ENCODE measurements at places on chromosomes 2 and 18.

DNA sequence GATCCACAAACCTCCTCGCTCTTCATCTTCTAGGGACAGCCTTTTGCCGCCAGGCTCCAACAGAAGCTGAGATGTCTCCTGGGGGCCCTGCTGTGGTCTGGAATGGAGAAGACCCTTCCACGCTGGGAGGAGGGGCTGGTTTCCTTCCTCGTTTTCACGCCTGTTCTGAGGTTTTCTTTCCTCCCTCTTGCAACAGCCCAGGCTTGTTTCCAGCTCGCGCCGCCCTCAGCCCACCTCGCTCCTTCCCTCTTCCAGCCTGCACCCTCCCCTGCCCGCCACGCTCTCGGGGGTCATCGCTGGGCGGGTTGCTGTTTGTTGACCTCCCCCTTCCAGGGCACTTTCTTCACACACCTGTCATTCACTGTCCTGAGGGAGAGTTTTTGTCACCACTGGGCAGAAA lies 55.4 kb downstream of the VAPA start:
- DNase-seq: no peak

DNA sequence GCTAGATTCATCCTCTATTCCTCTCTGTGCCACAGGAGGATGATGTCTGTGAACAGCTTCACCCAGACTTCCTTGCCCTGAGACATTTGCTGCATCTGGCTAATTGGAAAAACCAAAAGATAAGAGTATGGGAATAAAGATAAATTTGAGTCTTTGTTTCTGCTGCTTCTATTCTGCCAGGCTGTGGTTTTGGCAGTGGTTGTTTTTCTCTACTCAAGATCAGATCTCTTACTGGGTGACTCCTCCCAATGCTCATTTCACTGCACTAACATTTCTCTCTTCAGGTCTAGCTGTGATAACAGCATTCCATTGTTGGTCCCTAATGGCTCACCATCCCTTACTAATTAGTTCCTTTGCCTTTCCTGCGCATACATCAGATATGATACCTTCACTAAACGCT lies 89.5 kb downstream of the CALCRL start:
- no peak for DNase-seq

GRCh38 chr2:148049284-148049683 lies 28.4 kb downstream of the MBD5 start:
- no peak for DNase-seq

DNA sequence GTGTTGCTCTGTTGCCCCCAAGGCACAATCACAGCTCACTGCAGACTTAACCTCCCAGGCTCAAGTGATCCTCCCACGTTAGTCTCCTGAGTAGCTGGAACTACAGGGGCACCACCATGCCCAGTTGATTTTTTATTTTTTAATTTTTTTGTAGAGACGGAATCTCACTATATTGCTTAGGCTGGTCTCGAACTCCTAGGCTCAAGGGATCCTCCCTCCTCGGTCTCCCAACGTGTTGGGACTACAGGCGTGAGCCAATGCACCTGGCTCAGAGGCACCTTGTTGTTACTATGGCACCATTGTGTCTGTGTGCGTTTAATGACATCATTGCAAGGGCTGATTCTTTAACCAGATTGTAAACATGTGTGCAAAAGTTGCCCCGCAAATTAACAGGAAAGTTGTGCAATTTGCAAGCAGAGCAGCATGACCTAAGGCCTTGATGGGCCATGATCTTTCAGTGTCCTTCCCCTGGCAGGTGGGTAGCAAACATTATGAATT lies 22.6 kb downstream of the TCF23 start:
- DNase-seq: no peak

GRCh38 chr2:206275312-206276055 lies 1.0 kb downstream of the ZDBF2 start:
- DNase-seq: no peak

- no peak for DNase-seq
Observed at GRCh38 chr2:100256849-100257248, 65.5 kb downstream of the LONRF2 start.

- no peak for DNase-seq
Observed at GRCh38 chr2:28906376-28906775, 11.9 kb downstream of the WDR43 start.

GRCh38 chr2:240576036-240576435 lies 7.8 kb downstream of the RNPEPL1 start:
- DNase-seq: no peak

GRCh38 chr2:179260224-179260623 lies 4.4 kb downstream of the SESTD1 start:
- DNase-seq: no peak

DNA sequence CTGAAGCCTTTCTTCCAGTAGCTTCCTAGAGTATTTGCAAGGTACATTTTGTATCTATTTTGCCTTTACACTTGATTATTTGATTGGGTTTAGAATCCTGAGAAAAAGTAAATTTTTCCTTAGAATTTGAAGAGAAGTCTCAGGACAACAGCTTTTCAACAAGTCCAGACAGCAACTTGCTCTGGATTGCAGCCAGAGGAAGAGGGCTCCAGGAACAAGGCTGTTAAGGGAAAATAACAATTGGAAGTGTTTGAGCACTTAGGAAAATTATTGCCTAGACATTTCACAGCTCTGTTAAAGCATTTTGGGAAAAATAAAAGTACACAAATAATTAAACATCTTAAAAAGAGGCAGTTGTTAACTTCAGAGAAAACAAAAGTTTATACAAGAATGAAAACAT lies 58.3 kb upstream of the RAPGEF4 start:
- no peak for DNase-seq
